ENCODE measurements at places on chromosomes 1 and 21. TPM values are rescaled to one million over a fixed set of nuclear protein-coding genes. Genes with fewer than 3 reads are reported as not detected.

Gene NES
- 2.5 TPM for total RNA-seq

Gene HRNR
- not detected for total RNA-seq

Gene SLAMF9
- not detected for total RNA-seq

DNA sequence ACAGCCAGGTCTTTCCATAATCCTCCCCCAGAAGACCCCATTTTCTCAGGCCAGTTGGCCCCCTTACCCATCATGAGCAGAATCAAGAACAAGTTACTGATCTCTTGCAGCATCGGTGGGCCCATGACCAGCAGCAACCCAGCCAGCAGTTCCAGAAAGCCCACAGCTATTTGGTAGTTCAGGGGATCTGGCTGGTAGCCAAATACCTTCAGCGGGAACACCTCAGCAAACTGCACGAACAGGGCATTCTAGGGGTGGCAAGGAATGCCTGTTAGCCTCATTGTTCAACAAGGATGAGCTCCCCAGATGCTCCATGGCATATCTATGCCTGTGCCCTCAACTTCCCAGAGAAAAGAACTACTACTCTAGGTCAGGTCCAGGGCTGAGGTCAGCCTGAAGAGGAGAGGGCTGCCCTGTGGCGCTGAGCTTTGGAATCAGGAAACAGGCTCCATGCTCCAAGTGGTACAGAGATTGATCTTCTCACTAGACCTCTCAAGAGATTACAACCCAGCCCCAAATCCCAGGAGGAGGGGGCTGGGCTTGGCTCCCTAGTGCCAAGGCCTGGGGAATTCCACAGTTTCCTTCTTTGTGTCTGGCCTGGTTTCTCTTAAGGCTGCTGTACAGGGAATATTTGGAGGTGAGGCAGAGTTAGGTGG is 1.3 kb downstream of the TMEM35B start:
- DNase-seq, result no peak

GRCh38 chr1:65254320-65255034 is 54.9 kb upstream of the DNAJC6 start:
- peak; percentile 72 for DNase-seq

Measured in NCI-H460 (cell line).